Activated CD4-positive, alpha-beta T cell treated with anti-CD3 and anti-CD28 coated beads, Interleukin-2, amount 50 U/mL, for 1 hour (primary cell): ENCODE measurements at places on chromosomes 3 and 15.

DNA sequence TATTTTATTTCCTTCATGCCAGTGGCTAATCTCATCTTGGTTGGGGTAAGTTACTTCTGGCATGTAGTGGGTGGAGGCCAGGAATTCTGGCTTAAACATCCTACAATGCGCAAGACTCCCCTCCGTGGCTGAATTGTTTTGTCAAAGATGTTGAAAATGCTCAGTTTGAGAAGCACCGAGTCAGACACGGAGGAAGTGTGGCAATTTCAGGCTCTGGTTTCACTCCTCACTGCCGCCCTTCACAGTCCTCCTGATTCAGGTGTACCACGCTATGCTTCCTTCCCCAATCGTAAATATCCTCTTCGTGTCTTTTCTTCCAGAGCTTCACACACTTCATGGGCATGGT lies 150.7 kb downstream of the OPA1 start:
- DNase-seq, result no peak

DNA sequence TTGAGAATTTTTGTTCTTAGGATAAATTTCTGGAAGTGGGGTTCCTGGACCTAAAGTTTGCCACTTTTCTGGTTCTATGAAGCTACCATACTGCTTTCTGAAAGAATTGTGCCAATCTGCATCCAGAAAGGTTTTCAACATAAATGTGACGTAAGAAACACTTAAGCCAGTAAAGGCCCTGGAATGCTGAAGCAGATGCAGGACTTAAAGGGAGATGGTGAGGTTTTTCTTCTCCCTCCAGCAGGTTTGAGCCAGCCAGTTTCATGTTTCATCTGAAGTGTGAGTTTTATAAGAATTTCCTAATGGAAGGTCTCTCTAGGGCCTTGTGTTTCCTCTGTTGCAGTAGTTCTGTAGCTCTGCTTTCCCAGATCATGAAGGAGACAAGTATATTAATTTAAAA lies 33.1 kb downstream of the ZNF592 start:
- DNase-seq, result no peak

- no peak for DNase-seq
These were observed 44.9 kb downstream of the DLEC1 start for GRCh38 chr3:38083871-38084333.

GRCh38 chr3:104886220-104886995 lies 480.3 kb upstream of the ALCAM start:
- no peak for DNase-seq

- no peak for DNase-seq
These were observed 3.5 kb downstream of the BTBD1 start for GRCh38 chr15:83063551-83063950.
